ENCODE measurements at places on chromosomes 1 and 21. TPM values are rescaled to one million over a fixed set of nuclear protein-coding genes. Genes with fewer than 3 reads are reported as not detected.

- H3K4me3 ChIP-seq = no peak overlapping the region
- peaks cover 66% of the 10 kb centered on the region for H3K4me1 ChIP-seq
- no peak overlapping the region for H3K27ac ChIP-seq
- peaks cover 1% of the 10 kb centered on the region for H3K27me3 ChIP-seq
Observed at GRCh38 chr1:201681375-201681774, 142.4 kb downstream of the NAV1 start.

GRCh38 chr1:223776826-223777454 lies 64.6 kb downstream of the CAPN2 start:
- no peak for DNase-seq
- H3K4me3 ChIP-seq = no peak overlapping the region
- peak overlapping the region; percentile 83 for H3K27ac ChIP-seq
- peaks cover 4% of the 10 kb centered on the region for H3K27me3 ChIP-seq

GRCh38 chr1:205849619-205850355 lies at the start of gene PM20D1:
PM20D1 (minus strand) TSS chr1:205850132; CDS start chr1:205850072, 60 bp downstream.
- H3K4me3 ChIP-seq = peak within 1 kb of the TSS; percentile 68
- no peak for DNase-seq
- H3K36me3 ChIP-seq = no peaks in the 10 kb centered on the region
- H3K4me1 ChIP-seq = no peaks in the 10 kb centered on the region

GRCh38 chr1:71190843-71191242 lies 110.0 kb upstream of the ZRANB2 start:
- no peaks in the 10 kb centered on the region for H3K27me3 ChIP-seq
- DNase-seq = no peak
- no peaks in the 10 kb centered on the region for H3K4me1 ChIP-seq
- no peak overlapping the region for H3K27ac ChIP-seq
- H3K36me3 ChIP-seq = no peaks in the 10 kb centered on the region

GRCh38 chr1:242605521-242605920 lies 81.0 kb upstream of the PLD5 start:
- no peaks in the 10 kb centered on the region for H3K4me1 ChIP-seq
- H3K27ac ChIP-seq = no peak overlapping the region
- no peak for DNase-seq

DNA sequence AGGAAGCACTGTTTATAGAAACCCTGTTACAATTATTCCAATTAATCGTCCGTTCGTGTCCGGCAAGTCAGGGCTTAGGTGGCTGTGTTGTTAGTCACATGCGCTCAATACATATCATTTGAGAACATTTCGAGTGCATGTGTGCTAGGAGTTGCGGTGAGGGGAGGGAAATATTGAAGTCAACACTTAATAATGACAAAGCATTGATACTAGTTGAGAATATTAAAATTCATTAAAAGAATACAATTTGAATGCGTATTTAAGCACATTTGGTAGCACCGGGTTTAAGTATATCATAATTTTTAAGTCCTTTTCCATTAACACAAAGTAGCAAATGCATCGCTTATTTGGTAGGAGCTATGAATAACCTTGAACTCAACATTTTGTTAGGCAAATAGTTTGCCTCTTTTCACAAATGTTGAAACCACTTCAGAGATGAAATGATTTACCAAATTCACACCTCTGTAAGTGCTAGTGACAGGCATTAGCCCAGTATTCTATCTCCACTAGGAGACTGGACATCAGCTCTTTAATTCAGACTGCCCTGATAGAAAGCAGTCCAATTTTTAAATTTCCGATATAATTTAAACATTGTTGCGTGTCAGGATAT lies 1.1 kb upstream of the SERBP1 start:
- H3K4me1 ChIP-seq = peaks cover 64% of the 10 kb centered on the region
- peaks cover 2% of the 10 kb centered on the region for H3K27me3 ChIP-seq
- H3K27ac ChIP-seq = peak overlapping the region; percentile 99
- peak overlapping the region; percentile 97 for H3K4me3 ChIP-seq
- H3K36me3 ChIP-seq = peaks cover 37% of the 10 kb centered on the region
- DNase-seq = no peak

DNA sequence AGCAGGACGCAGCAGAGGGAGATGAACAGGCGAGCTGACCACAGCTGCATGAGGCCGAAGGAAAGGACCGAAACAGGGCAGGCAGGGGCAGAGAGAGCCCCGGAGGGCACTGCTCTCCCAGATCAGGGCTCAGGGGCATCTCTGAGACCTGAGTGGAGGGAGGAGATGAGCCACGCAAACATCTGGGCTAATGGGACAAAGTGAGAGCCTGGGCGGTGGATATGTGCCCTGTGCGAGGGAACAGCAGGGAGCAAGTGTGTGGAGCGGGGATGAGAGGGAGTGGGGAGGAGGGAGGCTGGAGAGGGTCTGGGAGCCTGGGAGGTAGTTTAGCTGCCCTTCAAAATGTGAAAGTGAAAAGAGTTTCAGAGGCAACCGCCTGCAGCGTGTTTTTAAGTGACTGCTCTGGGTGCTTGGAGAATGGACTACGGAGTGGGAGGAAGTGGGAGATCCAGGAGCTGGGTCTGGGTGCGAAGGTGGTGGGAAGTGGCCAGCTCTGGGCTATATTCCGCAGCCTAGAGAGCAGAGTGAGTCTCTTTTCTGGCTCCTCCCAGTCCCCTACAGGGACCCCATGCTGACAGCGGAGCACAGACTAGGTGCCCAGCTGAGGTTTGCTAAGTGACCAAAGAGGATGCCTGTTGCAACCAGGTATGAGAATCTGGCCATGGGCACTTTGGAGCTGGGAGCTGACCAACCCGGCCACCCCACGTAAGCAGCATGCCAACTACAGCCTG lies 114.6 kb upstream of the IFFO2 start:
- no peak overlapping the region for H3K27ac ChIP-seq
- peaks cover 24% of the 10 kb centered on the region for H3K36me3 ChIP-seq
- peaks cover 26% of the 10 kb centered on the region for H3K27me3 ChIP-seq
- H3K4me3 ChIP-seq = no peak overlapping the region
- H3K4me1 ChIP-seq = peaks cover 5% of the 10 kb centered on the region

GRCh38 chr21:36542312-36543101 lies 62.6 kb upstream of the CLDN14 start:
- peaks cover 33% of the 10 kb centered on the region for H3K27me3 ChIP-seq
- DNase-seq = no peak
- H3K4me1 ChIP-seq = no peaks in the 10 kb centered on the region
- H3K36me3 ChIP-seq = no peaks in the 10 kb centered on the region
- no peak overlapping the region for H3K27ac ChIP-seq

- no peak overlapping the region for H3K4me3 ChIP-seq
- no peaks in the 10 kb centered on the region for H3K27me3 ChIP-seq
- no peaks in the 10 kb centered on the region for H3K36me3 ChIP-seq
- no peak overlapping the region for H3K27ac ChIP-seq
- no peak for DNase-seq
Observed at GRCh38 chr1:200221614-200222282, 188.1 kb downstream of the ZNF281 start.

- peaks cover 28% of the 10 kb centered on the region for H3K27me3 ChIP-seq
- peaks cover 6% of the 10 kb centered on the region for H3K4me1 ChIP-seq
- H3K36me3 ChIP-seq = no peaks in the 10 kb centered on the region
Observed at GRCh38 chr1:54649130-54649898, 7.7 kb downstream of the MROH7 start.

- no peak for DNase-seq
- H3K27me3 ChIP-seq = no peaks in the 10 kb centered on the region
- peaks cover 80% of the 10 kb centered on the region for H3K36me3 ChIP-seq
- H3K27ac ChIP-seq = no peak overlapping the region
- no peak overlapping the region for H3K4me3 ChIP-seq
- H3K4me1 ChIP-seq = peaks cover 35% of the 10 kb centered on the region
Observed at GRCh38 chr1:167772436-167772835, 50.7 kb downstream of the MPZL1 start.

DNA sequence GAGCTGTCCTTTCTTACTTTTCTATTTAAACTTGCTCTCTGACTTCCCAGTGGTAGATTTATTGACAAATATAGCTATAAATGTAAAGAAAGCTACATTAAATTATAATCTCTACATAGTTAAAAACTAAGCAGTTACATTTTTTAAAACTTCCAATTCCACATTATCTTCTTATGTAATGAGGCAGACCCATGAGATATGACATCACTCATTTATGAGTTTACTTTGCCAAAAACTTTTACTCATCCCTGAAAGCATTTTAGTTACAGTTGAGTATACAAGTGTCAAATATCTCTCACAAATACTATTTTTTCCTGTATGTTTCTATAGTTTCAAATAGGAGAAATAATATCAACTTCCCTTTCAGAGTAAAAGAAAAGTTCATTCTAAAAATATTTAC lies 3.8 kb downstream of the NMNAT2 start:
- peaks cover 22% of the 10 kb centered on the region for H3K4me1 ChIP-seq
- peaks cover 9% of the 10 kb centered on the region for H3K36me3 ChIP-seq
- H3K27me3 ChIP-seq = peaks cover 30% of the 10 kb centered on the region
- no peak for DNase-seq

DNA sequence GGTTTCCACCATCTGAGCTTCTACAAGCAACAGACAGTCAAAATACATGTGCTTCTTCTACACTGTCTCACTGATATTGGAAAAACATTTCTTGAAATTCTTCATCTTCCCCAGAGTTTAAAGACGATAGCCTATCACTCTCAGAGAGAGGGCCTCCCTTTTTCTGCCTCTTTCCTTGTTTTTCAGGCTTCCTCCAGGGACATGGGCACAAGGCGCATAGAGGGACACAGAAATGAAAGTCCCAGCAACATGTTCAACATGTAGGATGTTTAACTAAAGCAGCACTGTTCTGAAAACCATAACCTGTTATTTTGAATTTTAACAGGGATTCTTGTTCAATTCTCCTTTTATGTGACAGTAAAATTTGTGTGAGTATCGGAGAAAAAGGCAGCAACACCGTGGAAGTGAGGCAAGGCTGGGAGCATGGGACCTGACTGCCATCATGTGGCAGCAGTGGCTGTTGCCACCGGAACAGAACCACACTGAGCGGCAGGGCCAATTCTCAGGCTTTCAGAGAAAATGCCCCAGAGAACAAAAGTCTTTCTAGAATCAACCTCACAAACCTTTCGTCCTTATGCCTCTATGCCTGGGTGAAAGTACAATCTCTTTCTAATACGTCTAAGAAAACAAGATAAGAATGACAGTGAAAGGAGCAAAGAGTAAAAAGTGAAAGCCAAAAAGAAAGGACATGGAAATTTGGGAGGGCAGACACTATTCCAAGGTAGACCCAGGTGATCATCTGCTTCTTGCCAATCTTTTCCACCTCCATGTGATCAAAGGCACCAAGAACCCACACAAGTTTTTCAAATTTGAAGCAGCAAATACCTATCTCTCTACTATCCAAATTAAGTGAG lies 54.5 kb downstream of the PCNX2 start:
- H3K27me3 ChIP-seq = no peaks in the 10 kb centered on the region
- H3K4me3 ChIP-seq = no peak overlapping the region
- H3K27ac ChIP-seq = no peak overlapping the region
- peaks cover 27% of the 10 kb centered on the region for H3K4me1 ChIP-seq
- no peak for DNase-seq

- H3K27me3 ChIP-seq = peaks cover 12% of the 10 kb centered on the region
- H3K4me3 ChIP-seq = no peak overlapping the region
- no peak overlapping the region for H3K27ac ChIP-seq
- DNase-seq = no peak
Observed at GRCh38 chr1:246528933-246529731, 22.1 kb upstream of the SMYD3 start.

- DNase-seq = no peak
- no peak overlapping the region for H3K4me3 ChIP-seq
- no peak overlapping the region for H3K27ac ChIP-seq
Observed at GRCh38 chr21:40886931-40887330, 40.0 kb upstream of the DSCAM start.

- peaks cover 9% of the 10 kb centered on the region for H3K27me3 ChIP-seq
- DNase-seq = no peak
- H3K4me3 ChIP-seq = no peak overlapping the region
- H3K36me3 ChIP-seq = no peaks in the 10 kb centered on the region
Observed at GRCh38 chr1:229892515-229893117, 174.4 kb upstream of the GALNT2 start.

DNA sequence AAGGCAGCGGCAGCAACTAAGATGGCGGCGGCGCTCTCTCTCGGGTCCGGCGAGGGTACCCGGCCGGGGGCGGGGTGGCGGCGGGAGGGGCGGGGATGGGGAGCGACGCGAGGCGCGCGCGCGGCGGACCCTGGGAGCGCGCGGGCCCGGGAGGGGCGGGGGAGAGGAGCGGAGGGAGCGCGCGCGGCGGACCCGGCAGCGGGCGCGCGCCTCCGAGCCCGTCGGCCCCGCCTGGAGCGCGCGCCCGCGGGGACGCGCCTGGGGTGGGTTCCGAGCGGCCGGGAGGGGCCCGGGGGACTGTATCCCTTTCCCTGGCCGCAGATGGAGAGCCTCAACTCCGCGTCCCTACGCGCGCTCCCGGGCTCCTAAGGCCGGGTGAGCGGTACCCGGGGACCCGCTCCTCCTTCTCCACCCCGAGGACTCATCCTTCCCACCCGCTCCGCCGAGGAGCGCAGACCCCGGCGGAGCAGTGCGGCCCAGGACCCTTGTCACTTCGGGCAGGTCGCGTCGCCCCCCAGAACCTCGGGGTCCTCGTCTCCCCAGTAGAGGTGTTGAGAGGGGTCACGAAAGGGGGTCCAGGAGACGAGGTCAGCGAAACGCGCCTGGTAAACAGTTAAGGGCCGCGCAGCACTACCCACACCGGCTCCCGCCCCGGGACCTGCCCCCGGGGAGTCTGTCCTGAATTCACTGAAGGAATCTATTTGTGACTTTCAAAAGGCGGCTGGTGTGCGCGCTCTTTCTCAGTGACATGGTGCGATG lies at the start of gene CLSTN1:
TSS of gene CLSTN1 (minus strand) at position 23 of the 759 bp plus-strand sequence. CDS start 232 bp downstream, outside the sequence.
- DNase-seq = peak; percentile 70
- peak within 1 kb of the TSS; percentile 80 for H3K27ac ChIP-seq
- H3K4me3 ChIP-seq = peak within 1 kb of the TSS; percentile 98
- H3K4me1 ChIP-seq = peaks cover 46% of the 10 kb centered on the region

Gene SMYD2
- total RNA-seq = 31.9 TPM

Gene NPR1
- total RNA-seq = not detected

Gene MTMR11
- 8.5 TPM for total RNA-seq

Gene CLDN17
- not detected for total RNA-seq

Gene COL11A1
- total RNA-seq = 356 TPM

Gene CITED4
- 1.9 TPM for total RNA-seq
